ENCODE measurements at places on chromosomes 5 and 9.

GRCh38 chr9:124297551-124297901, 39.8 kb downstream of the NEK6 start:
- DNase-seq: no peak

- DNase-seq: no peak
These were observed 152.5 kb downstream of the DMRT2 start for GRCh38 chr9:1202512-1203280.

DNA sequence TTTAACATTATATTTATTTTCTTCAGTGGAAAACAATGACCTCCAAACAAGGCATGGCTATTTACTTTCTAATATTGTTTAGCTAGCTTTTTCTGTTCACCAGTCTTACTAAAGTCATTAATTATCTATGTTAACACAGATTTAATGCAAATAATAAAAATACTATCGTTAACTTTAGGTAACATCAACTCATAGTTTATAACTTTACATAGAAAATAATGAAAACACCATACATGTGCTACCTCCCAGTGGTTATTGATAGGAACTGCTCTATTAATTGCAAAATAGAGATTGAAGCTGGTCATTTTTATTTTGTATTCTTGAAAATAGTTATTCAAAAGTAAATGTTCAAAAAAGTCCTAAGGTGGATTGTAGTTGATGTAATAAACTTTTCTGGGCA, 78.3 kb upstream of the HCN1 start:
- no peak for DNase-seq

- DNase-seq: no peak
These were observed 1068.0 kb downstream of the NR2F1-AS1 start for GRCh38 chr5:92513067-92513466.

DNA sequence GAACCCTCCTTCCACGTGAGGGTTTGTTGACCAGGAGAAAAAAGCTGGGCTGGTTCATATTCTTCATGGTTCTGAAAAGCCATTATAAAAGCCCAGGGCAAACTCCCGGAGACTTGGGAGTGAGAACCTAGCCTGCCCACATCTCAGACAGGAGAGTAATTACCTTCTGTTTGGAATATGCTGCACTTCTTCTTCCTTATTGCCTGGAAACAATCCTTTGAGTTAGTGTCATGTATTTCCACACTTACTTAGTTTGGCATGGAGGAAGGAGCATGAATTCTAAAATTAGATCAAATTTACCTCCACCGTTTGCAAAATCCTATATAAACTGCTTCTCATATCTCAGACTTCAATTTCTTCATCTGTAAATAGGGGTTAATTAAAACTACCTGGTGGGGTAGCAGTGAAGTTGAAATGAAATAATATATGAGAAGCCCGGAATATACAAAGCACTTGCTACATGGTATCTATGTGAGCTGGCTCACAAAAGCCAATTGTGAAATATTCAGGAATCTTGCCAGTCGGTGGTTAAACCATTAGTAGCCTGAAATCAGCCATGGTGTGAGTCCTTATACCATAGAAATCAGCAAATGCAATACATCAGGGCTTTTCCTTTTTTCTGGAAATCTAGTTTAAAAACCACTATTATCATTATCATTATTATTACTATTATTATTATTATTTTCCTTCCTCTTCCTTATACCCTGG, 140.0 kb upstream of the RAD23B start:
- no peak for DNase-seq

DNA sequence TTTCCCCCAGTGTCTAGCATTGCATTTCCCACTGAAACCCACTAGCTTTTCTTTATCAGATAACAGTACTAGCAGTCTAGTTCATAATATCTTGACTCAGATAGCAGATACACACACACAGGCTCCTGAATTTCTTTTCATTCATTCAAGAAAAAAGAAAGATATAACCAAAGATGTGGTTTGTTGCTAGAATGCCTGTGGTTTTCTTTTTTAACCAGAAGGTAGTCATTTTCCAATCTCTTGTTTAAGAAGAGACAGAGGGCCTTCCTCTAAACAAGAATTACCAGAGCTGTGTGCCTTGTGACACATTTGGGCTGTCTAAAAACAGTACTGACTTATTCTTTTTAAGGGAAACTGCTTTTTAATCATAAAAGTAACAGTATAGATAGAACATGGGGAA, 167.3 kb downstream of the PJA2 start:
- DNase-seq: no peak

DNA sequence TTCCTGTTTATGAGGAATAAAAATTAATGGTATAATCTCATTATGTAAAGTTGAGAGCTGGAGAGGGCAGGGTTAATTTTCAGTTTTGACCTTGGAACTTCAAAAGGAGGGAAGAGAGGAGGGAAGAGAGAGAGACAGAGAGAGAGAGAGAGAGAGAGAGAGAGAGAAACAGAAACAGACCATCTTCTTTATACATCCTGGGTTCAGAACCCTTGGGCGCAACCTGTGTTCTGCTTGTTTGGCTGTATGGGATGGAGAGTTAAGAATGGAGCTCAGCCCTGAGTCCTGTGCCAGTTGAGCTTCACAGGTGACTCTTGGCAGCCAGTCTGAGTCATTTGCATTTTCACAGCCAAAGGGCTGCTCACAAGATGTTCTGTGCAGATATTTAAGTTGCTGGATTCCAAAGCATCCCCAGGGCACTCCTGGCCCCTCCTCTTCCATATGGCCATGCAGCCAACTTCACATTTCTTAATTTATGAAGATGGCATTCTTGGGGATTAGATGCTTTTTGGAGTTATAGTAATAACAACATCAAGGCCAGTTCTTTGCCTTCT, 143.5 kb downstream of the CARTPT start:
- no peak for DNase-seq

GRCh38 chr9:137556069-137556838, 4.6 kb downstream of the MRPL41 start:
- DNase-seq: no peak
